ENCODE measurements at places on chromosomes 3 and 15. TPM values are rescaled to one million over a fixed set of nuclear protein-coding genes. Genes with fewer than 3 reads are reported as not detected.

DNA sequence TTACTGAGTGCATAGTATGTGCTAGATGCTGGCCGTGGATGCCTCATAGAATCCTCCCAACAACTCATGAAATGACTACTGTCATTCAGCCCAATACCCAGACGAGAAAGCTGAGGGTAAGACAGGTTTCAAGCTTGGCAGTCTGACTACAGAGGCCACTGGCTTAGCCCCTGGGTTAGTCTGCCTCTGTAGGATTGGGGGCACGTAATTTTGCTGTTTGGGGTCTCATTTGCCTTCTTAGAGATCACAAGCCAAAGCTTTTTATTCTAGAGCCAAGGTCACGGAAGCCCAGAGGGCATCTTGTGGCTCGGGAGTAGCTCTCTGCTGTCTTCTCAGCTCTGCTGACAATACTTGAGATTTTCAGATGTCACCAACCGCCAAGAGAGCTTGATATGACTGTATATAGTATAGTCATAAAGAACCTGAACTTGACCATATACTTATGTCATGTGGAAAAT lies 1.0 kb upstream of the CCR5 start:
- no peaks in the 10 kb centered on the region for H3K4me1 ChIP-seq
- no peak overlapping the region for H3K27ac ChIP-seq
- no peaks in the 10 kb centered on the region for H3K27me3 ChIP-seq
- H3K4me3 ChIP-seq = no peak overlapping the region

DNA sequence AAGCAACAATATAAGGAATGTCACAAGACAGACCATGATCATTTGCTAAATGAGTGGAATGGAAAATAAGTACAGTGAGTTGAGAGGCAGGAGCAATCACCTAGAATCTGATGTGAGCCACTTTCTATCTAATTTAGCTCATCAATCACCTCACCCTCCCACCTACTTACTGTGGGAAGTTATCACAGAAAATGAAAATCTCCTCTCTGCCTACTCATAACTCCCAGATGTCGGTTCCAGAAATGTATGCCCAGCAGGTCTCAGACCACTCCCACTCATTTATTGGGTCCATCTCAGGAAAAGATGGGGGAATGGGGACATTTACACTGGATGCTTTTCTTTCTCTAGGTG lies 270.9 kb downstream of the FHIT start:
- no peaks in the 10 kb centered on the region for H3K27me3 ChIP-seq
- H3K4me3 ChIP-seq = no peak overlapping the region
- DNase-seq = no peak
- H3K4me1 ChIP-seq = no peaks in the 10 kb centered on the region
- no peak overlapping the region for H3K27ac ChIP-seq

DNA sequence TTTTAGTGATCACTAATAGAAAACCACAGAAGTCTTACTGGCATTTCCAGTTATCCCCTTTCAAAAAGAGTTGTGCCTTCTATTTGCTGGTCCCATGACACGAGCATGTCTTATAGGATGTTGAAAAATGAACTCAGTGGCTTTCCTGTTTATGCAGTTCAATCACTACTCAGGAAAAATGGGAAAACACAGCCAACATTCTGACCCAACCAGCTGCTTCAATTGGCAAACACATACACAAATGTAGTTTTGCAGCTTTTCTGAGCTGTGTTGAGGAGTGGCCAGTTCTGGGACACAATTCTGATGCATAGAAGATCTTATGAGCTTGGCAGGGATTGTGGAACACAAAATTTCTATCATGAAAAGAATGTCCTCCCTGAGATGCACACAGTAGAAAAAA lies 40.3 kb downstream of the FSTL1 start:
- H3K27ac ChIP-seq = no peak overlapping the region
- no peaks in the 10 kb centered on the region for H3K4me1 ChIP-seq
- H3K36me3 ChIP-seq = peaks cover 19% of the 10 kb centered on the region
- H3K27me3 ChIP-seq = no peaks in the 10 kb centered on the region
- no peak overlapping the region for H3K4me3 ChIP-seq
- no peak for DNase-seq

GRCh38 chr3:132545471-132545870 lies 51.6 kb upstream of the ACKR4 start:
- H3K36me3 ChIP-seq = no peaks in the 10 kb centered on the region
- H3K4me1 ChIP-seq = no peaks in the 10 kb centered on the region
- no peak overlapping the region for H3K4me3 ChIP-seq
- no peaks in the 10 kb centered on the region for H3K27me3 ChIP-seq
- DNase-seq = no peak
- H3K27ac ChIP-seq = no peak overlapping the region

ACKR4 gene
- 0.18 TPM for total RNA-seq

FOXB1 gene
- not detected for total RNA-seq

ITIH1 gene
- 1,173 TPM for total RNA-seq

TM4SF4 gene
- total RNA-seq = 389 TPM
